Activated T-cell treated with anti-CD3 and anti-CD28 coated beads, Interleukin-2, amount 50 U/mL, for 72 hours (primary cell): ENCODE measurements at places on chromosomes 4 and X. TPM values are rescaled to one million over a fixed set of nuclear protein-coding genes. Genes with fewer than 3 reads are reported as not detected.

LRCH2 gene
- not detected for total RNA-seq

SEC31A gene
- total RNA-seq: 103 TPM

MAGIX gene
- total RNA-seq: 0.93 TPM

NUDT11 gene
- 4.2 TPM for total RNA-seq

CLDN24 gene
- not detected for total RNA-seq

VCX2 gene
- not detected for total RNA-seq
